ENCODE measurements at places on chromosomes 7 and 10.
A peak's percentile ranks its signal among the peaks of the same experiment; 100 is the strongest.

- no peak for DNase-seq
Measured at GRCh38 chr7:153938451-153938850, 113.7 kb upstream of the DPP6 start.

DNA sequence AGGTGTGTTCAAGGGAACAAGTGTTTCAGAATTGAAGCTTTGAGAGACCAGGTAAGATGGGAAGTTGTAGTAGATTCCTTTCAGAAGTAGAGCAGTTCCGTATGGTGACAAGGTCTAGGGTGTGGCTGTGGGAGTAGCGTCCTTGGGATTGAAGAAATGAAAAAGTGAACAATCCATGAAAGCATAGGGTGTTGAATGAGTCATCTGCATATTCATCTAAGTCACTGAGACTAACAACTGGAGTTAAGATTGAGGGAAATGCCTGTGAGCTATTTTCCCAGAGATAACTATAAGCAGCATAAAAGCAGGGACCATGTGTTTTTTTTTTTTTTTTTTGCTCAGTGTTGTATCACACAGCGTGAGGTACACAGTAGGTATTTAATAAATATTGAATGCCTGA is 134.8 kb downstream of the PHTF2 start:
- DNase-seq: no peak

DNA sequence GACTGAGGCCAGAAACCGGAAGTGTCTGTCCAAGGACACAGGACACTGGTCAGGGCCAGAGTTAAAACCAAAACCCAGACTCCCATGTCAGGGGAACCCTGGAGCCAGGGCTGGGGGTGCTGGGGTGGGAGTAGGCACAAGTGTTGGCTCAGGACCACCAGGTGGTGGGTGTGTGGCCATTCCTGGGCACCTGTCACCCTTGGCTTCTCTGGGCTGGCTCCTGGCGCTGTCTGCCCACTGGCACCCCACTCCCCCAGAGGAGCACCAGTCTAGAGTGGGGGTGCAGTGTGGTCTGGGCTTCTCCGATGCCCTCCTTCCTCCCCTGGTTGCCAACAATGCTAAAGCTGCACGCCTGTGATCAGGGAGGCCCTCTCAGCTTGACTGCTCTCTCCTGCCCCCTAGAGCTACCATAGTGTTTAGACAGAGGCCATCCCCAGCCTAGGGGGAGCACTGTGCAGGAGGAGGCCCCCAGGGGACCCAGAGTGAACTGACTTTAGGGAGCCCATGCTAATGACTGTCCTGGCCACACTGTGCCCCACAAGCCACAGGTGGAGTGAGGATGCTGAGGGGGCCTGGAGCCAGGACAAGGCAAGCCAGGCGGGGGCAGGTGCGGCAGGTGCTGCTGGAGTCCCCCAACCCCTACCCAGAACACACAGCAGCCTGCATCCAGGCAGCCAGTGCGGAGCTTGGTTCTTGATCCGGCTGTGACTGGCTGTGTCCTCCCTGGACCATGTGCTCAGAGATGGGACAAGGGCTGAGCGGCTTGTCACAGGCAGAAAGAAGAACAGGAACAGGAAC is 11.0 kb downstream of the RASGEF1A start:
- peak; percentile 32 for DNase-seq

DNA sequence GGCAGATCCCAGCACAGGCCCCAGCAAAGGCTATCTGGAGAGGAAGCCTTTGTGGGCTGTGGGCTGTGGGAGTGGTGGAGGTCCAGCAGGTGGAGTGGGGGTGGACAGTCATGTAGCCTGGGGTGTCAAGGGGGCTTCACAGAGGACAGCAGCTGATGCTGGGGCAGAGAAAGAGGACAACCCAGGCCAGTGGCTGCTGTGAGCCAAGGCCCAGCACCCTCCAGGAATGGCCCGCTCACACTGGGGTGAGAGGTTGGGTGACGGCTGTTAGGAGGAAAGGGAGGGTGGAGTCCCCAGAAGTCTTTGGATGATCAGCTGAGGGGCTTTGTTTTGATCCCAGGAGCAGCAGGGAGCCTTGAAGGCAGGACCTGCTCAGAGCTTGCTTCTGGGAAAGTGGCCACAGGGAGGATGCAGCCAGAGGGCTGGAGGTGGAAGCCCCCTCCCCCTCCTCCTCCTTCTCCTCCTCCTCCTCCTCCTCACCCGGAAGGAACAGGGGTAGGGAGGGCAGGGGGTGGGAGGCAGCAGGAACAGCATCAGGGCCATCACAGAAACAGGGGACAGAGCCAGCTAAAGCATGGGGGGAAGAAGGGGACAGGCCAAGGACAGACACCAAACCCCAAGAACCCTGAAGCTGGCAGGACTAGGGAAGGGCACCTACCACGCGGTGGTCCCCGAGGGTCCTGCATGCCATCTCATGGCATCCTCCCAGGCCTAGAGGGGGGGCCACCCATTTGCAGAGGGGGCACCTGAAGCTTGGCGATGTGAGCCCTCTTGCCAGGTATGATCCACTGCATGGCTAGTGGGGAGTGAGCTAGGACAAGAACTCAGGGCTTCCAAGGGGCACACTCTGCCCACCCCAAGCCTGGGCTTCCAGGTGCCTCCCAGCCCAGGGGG is 144.9 kb downstream of the GRID1 start:
- DNase-seq: no peak

DNA sequence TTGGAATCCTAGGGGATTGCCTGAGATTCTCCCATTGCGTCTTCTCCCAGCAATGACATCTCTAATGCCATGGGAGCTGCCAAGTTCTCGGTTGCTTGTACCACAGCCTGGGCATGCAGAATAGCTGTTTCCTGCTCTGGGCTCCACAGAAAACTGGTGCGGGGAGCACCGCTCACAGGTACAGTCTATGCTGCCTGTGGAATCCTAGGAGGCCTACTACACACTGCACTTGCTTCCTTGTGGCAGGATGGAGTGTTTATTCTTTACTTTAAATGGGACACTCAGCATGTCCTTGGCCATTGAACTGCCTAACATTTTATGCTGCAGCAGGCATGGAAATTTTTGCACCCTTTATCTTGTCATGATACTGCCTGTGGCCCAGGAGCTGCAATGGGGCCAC is 378.8 kb upstream of the SHH start:
- no peak for DNase-seq

DNA sequence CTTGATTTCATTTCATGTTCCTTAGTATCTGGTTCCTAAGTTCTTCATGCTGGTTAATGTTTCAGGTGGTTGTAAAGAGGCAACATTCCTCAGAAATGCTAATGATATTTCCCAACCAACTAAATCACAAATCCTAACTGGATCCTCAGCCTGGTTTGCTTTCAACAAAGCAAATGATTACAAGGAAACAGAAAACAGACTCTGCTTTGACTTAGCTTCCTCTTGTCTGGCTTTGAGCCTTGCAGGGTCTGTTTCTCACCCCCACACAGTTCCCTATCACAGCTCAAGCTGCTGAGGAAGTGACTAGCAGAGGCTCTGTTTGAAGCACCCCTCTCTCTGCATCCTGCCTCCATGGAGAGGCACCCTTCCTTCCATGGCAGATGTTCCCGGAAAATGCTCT is 130.2 kb upstream of the CTTNBP2 start:
- DNase-seq: no peak

- peak; percentile 67 for DNase-seq
Measured at GRCh38 chr7:106736508-106737201, 75.7 kb upstream of the CCDC71L start.

All from CD4-positive, alpha-beta T cell treated with Interleukin-6 at 100 ng/mL for 8 hours (primary cell).